HT-29 (cell line): ENCODE measurements at places on chromosomes 1 and 21.

GRCh38 chr1:226656601-226657277 is 82.3 kb downstream of the ITPKB start:
- DNase-seq: no peak

DNA sequence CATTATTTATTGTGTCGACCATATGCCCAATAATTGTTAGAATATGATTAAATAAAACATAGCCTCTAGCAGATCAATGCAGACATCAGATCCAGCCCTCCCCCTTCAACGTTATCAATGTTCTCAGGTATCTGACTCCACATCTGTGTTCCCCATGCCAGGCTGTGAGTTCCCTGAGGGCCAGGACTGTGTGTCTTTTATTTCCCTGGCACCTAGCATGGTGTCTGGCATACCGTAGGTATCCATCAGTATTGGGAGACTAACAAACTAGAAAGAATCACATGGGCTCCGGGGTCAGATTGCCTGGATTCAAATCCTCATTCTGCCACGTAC is 48.3 kb downstream of the SDC3 start:
- no peak for DNase-seq

- DNase-seq: no peak
Observed at GRCh38 chr1:22876359-22877111, 96.1 kb downstream of the LACTBL1 start.

GRCh38 chr1:156911577-156912298 is 8.7 kb upstream of the LRRC71 start:
- no peak for DNase-seq
